Lung (tissue), 17 donors: ENCODE measurements at places on chromosomes 4 and X. TPM values are rescaled to one million over a fixed set of nuclear protein-coding genes. Genes with fewer than 3 reads are reported as not detected.

Gene PAGE2
- total RNA-seq: not detected

DNA sequence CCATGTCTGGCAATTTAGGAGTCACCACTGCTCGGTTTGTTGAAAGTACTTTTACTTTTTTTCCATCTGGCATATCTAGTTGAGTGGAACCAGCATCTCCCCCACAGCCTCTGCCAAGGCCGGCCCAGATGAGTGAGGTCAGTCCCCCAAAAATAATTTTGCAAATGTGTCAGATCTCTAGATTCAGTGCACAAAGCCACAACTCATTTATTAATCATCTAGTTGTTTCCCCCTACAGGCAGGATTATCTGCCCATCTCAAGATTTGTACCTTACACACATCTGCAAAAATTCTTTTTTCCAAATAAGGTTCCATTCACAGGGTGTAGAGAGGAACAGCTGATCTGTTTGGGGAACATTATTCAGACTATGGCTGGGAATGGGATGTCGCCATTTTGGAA, 174.0 kb upstream of the MXRA5 start:
- no peaks in the 10 kb centered on the region for H3K4me1 ChIP-seq
- H3K27me3 ChIP-seq: peaks cover 7% of the 10 kb centered on the region
- no peak overlapping the region for H3K4me3 ChIP-seq
- H3K36me3 ChIP-seq: no peaks in the 10 kb centered on the region
- no peak overlapping the region for H3K27ac ChIP-seq

DNA sequence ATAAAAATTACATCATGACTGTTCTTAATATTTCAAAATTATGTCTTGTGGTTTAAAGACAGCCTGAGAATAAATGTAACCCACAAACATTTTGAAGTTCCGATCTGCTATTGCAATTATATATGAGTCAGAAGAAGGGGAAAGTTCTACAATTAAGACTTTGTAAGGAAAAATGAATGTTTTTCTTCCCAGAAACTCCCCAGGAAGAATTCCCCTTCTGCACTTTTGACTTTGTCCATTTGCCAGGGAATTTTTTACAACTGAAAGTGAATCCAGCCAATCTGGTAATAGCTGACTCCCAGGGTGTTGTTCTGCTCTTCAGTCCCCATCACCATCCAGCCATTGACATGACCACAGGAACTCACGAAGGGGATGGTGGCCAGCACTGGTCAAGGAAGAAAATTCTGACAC, 61.6 kb upstream of the NOCT start:
- H3K4me3 ChIP-seq: no peak overlapping the region
- no peak for DNase-seq
- no peaks in the 10 kb centered on the region for H3K36me3 ChIP-seq
- H3K27me3 ChIP-seq: no peaks in the 10 kb centered on the region
- H3K27ac ChIP-seq: no peak overlapping the region

Gene TEX13C
- not detected for total RNA-seq

Gene AMBN
- not detected for total RNA-seq

DNA sequence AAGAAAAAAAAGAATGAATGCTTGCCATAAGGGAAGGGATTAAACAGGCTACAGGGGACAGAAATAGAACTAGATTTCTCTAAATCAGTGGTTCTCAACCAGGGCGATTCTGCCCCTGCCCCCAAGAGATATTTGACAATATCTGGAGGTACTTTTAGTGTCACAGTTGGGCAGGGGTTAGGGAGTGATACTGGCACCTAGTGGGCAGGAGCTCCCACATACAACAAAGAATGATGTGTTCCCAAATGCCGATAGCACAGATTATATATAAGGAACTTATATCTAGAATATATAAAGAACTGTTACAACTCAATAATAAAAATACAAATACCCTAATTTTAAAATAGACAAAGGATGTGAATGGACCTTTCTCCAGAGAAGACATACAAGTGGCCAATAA, 14.7 kb downstream of the S100G start:
- H3K27ac ChIP-seq: no peak overlapping the region
- DNase-seq: no peak
- no peak overlapping the region for H3K4me3 ChIP-seq
- H3K27me3 ChIP-seq: peaks cover 17% of the 10 kb centered on the region
- H3K4me1 ChIP-seq: no peaks in the 10 kb centered on the region

- DNase-seq: peak; percentile 59
- no peaks in the 10 kb centered on the region for H3K36me3 ChIP-seq
- H3K27me3 ChIP-seq: no peaks in the 10 kb centered on the region
- H3K27ac ChIP-seq: no peak overlapping the region
- no peak overlapping the region for H3K4me3 ChIP-seq
Measured at GRCh38 chr4:1759818-1760223, 33.3 kb upstream of the FGFR3 start.

Gene CCDC149
- 21.1 TPM for total RNA-seq

Gene GPRASP1
- total RNA-seq: 3.1 TPM

- peak; percentile 32 for DNase-seq
- no peaks in the 10 kb centered on the region for H3K4me1 ChIP-seq
Measured at GRCh38 chrX:114361076-114361725, 222.7 kb upstream of the HTR2C start.

DNA sequence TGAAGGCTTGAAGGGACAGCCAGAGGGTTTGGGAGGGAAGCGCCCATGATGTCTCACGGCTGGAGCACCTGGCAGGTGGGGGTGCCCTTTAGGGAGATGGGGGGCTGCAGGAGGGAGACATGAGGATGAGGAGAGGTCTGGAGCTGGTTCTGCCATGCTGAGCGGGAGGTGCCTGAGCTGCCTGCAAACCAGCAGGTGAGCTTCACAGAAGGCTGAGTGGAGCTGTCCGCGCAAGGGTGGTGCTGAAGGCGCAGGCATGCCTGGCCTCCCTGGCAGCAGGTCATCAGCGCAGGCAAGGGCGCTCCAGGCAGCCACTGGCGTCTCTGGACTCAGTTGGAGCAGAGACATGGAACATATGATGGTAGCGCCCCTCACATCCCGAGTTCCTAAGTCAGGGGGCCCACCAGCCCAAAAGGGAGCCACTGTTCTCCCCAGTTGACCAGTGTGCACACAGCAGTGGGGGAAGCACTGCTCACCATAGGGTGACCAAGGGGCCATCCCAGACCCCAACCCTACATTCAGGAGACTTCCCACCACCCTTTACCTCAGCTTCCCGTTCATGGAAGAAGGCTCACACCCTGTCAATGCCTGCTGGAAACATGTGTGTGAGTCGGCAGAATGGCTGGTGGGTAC, 25.8 kb downstream of the ADRA2C start:
- DNase-seq: peak; percentile 72
- no peaks in the 10 kb centered on the region for H3K36me3 ChIP-seq
- no peak overlapping the region for H3K4me3 ChIP-seq

DNA sequence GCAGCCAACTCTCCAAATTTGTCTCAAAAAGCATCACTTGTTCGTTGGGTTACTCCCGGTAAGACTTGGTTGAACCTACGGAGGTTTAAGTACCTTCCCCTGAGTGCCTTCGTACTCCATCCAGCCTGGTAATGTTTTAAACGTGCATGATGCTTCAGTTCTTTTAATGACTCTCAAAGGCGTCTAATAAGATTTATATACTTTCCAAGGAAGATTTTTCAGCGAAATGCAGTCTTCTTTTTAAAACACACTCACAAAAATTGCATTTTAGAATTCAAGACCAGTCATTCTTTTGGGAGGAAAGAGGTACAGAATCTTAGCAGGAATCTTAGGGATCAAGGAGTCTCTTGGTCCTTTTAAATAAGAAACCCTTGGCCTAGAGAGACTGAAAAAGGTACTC, 430 bp upstream of the TRPC3 start:
- H3K27me3 ChIP-seq: peaks cover 6% of the 10 kb centered on the region
- no peak overlapping the region for H3K4me3 ChIP-seq
- H3K27ac ChIP-seq: no peak overlapping the region
- H3K36me3 ChIP-seq: no peaks in the 10 kb centered on the region
- no peaks in the 10 kb centered on the region for H3K4me1 ChIP-seq

Gene PPARGC1A
- total RNA-seq: 8.6 TPM
